AG20443 (cell line): ENCODE measurements at places on chromosomes 11 and 22.

- DNase-seq = no peak
These were observed 76.3 kb downstream of the MORC2 start for GRCh38 chr22:30892286-30892685.

- no peak for DNase-seq
These were observed 86.2 kb downstream of the TSPAN18 start for GRCh38 chr11:44812971-44813370.

DNA sequence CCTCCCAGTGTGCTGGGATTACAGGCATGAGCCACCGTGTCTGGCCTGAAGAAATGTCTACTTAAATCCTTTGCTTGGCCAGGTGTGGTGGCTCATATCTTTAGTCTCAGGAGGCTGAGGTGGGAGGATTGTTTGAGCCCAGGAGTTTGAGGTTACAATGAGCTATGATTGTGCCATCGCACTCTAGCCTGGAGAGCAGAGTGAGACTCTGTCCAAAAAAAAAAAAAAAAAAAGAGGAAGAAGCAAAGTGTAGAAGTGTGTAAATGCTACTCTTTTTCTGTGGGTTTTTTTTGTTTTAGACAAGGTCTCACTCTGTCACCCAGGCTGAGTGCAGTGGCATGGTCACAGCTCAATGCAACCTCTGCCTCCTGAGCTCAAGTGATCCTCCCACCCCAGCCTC lies 6.4 kb upstream of the ATG16L2 start:
- no peak for DNase-seq

DNA sequence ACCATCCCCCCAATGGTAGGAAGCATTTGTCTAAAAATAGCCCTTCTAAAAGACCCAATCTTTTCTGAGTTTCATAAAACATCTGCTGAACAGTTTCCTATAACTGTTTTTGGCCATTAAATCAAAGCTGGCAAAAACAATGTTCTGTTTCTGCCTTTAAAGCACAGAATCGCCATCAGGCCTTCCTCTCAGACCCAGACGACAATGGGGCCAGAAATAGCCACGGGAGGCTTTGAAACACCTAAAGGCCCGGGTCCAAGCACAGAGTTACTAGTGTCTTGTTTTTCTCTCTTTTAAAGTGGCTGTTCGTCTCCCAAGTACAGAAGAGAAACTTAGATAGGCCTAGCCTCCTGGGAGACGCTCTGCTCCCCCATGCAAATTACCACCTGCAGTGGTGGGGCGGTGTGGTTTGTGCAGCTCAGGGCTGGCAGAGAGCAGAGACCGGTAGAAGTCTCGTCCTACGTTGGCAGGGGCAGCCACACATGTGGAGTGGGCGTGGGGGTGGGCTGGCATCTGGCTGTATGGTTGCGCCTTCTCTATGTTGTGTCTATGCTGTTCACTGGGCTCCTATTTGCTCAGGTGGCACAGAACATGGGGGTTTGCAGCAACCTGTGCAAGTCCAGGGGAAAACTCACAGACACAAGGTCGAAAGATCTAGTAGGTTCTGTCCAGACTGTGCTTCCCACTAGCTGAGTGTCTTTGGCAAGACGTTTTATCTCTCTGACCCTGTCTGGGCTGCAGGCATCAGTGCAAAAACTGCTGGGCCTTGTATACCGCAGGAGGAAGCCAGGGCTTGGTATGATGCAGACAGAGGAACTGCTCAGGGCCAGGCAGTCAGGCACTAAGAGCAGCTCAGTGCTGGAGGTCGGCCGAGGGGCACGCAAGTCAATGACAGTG lies 23.6 kb upstream of the ETS1 start:
- DNase-seq = no peak

GRCh38 chr11:86097980-86098379 lies 29.1 kb upstream of the PICALM start:
- DNase-seq = no peak

DNA sequence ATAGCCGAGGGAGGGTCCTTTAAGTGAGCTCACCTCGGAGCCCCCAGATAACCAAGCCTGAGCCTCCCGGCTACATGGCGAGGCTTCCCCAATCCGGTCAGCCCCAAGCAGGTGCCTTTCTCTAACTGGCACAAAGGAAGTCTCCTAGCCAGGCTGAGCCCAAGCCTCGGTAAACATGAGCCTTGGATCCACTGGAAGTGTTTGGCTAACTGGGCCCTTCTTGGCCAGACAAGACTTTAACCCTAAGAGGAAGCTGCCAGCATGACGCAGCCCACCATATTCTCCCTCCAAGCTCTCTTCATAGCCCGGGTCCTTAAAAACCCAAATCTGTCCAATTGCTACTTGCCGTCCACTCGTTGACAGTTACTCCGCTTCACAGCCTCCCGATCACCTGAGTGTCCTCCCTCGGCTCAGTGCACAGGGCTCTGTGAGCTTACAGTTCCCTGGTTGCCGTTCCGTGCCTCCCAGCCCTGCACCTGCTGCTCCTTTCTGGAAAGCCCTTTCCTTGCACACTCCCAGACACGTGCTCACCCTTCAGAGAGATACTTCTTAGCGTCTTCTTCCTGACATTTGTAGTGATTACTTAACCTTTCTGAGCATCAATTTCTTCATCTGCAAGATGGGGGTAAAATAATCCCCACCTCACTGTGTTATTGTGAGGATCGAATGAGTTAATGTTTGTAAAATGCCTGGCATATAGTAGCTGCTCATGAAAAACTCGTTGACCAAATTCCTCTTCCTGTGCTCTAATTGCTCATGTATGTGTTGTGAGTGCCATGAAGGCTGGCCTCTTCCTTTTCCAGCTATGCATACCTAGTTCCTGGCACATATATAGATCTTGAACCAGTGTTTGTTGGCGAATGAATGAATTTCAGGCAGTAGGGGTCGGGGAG lies 25.6 kb downstream of the TXN2 start:
- DNase-seq = no peak

GRCh38 chr11:119192111-119192510 lies 6.8 kb downstream of the NHERF4 start:
- DNase-seq = peak; percentile 23

- DNase-seq = no peak
These were observed 667.3 kb downstream of the OPCML start for GRCh38 chr11:132864811-132865576.

DNA sequence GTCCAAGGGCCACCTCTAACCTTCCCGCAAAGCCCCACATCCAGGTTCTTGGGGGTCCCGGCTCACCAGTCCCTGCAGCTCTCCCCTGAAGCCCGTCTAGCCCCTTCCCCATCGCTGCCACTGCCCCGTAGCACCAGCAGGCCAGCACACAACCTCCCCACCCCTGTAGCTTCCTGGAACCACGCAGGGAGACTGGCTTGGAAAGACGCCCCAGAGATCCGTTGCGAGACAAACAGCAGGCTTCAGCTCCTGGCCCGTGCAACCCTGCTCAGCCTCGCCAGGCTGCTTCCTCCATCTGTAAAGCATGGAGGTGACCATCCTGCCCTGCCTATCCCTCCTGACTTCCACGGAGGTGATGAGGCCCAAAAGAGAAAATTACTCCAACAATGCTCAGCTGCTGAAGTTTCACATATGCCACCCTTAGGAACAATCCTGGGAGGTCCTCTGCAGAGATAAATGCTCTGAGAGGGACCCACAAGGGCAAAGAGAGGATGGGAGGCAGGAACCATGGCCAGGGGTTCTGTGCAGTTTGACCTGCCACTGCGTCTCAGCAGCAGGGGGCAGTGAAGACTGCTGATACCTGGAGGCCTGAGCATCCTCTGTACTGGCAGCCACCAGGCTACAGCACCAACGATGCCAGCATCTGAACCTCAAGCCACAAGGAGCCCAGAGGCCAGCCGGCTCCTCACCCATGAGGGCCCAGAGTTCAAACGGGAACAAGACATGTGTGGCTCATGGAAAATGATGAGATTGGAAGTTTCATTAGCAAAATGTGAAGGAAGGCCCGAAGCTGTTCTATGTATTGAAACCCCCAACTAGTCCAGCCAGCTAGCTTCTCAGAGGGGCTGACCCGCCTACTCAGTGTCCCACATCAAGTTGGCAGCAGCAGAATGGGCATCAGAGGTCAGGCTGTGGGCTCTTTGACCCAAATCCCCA lies 16.1 kb downstream of the DGCR2 start:
- DNase-seq = no peak

DNA sequence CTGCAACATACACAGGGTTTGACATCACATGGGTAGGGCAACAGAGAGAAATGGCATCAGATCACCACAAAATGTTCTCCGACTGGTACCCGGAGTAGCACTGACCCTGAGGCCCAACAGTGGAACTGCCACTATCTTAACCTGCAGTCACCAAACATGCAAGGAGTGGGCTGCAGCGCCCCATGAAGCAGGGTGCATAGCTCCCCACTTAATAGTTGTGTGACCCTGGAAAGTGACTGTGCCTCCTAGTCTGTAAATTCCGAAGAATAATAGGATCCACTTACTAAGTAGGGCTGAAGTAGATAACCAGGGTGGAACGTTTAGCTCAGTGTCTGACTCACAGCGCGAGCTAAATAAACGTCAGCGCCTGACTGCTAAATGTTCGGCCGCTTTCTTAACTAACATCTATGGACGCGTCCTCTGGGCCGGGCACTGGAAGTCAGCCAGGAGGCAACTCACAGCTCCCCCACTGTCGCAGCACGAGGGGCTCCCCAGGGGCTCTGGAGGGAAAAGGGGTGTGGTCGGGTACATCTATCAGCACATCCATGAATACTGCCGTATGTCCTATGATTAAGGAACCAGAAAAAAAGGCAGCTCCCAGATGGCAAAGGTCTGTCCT lies 777 bp downstream of the LTO1 start:
- DNase-seq = peak; percentile 80

DNA sequence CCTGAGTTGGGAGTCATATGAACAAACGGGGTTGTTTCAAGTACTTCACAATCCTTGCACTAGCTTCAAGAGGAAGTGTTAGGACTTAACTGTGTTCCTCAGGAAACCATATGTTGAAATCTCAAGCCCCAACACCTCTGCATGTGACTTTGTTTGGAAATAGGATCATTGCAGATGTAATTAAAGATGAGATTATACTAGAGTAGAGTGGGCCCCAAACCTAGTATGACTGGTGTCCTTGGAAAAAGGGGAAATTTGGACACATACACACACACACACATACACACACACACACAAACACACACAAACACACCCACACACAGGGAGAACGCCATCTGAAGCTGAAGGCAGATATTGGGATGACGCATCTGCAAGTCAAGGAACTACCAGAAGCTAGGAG lies 6.4 kb upstream of the CEP295 start:
- no peak for DNase-seq

DNA sequence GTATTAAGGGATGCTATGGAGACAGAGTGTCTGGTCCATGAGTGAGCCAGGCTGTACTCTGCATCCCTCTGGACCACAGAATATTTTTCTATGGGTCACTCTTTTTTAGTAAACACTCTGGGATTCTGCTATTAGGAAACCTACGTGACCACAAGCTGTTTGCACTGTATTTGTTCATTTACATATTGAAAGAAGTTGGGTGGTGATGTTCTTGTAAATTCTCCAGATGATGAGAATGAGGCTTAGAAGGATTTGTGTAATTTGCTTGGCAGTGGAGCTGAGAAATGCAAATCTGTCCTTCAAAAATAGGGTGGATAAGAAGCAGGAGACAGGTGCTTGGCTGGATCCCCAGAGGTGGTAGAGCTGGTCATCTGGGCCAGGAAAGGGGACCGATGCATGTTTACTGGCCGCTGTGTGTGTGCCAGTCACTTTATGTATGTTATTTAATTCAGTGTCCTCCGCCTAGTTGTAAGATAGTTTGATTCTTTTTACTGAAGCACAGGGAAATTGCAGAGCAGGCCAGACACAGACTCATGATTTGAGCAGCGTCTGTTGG lies 63.7 kb upstream of the HEPHL1 start:
- DNase-seq = no peak
